ENCODE measurements at places on chromosomes 12 and 14.

- DNase-seq = no peak
Measured at GRCh38 chr12:107764626-107765025, 3.7 kb upstream of the PRDM4 start.

GRCh38 chr12:49939707-49940106 is 10.8 kb upstream of the AQP2 start:
- no peak for DNase-seq

DNA sequence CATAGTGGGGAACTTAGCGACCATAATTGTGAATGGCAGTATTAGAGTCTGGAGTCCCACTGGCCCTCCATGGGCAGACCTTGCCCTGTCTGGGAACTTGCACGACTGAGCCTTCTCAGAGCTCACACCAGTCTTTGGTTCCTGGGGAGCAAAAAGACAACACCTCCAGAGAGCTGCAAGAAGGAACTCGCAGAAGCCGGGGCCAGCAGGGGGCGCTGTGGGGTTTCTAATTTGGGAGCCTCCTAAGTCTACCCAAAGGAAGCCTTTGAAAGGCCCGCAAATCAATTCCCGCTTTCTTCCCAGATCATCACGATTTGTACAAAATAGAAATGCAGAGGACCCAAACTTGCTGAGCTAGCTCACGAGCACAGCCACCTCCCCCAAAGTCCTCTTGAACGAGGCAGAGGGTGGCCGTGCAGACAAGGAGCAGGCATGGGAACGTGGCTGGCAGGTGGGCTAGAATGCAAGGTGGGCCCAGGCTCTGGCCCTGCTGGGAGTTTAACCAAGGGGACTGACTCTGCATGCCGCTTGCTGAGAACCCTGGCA is 46.3 kb upstream of the FBXO21 start:
- DNase-seq = peak; percentile 13

GRCh38 chr14:32142754-32143437 is 58.9 kb upstream of the RNU6-7 start:
- DNase-seq = no peak

DNA sequence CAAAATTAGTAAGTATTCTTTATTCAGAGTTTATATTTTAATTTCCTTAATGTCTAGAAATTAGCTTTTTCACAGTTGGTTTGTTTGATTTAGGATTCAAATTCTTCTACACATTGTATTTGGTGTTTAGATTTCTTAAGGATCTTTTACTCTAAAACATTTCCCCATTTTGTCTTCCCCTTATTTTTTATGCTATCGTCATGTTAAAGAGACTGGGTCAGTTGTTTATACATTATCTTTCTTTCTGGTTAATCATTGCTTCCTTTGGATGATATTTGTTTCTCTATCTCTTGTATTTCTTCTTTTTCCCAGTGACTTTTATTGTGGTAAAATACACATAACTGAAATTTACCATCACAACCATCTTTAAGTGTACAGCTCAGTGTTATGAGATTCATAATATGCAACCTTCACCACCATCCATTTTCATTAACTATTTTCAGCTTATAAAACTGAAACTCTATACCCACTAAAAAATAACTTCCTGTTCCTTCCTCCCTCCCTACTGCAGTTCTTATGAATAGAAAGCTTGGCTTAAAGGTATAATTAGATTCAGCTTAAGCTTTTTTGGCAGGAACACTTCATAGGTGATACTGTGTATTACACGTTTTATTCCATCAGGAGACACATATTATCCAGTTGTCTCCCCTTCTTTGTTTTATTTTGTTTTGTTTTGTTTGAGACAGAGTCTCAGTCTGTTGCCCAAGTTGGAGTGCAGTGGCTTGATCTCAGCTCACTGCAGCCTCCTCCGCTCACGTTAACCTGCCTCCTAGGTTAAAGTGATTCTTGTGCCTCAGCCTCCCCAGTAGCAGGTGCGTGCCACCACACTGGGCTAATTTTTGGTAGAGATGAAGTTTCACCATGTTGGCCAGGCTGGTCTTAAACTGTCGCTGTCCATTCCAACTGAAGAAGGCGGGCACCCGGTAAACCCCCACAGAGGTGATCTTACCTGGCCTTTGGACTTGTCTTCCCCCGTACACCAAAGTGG is 45.0 kb downstream of the NOPCHAP1 start:
- no peak for DNase-seq

All from fibroblast of skin of left biceps (primary cell).